ENCODE measurements at places on chromosomes 5 and 9.

DNA sequence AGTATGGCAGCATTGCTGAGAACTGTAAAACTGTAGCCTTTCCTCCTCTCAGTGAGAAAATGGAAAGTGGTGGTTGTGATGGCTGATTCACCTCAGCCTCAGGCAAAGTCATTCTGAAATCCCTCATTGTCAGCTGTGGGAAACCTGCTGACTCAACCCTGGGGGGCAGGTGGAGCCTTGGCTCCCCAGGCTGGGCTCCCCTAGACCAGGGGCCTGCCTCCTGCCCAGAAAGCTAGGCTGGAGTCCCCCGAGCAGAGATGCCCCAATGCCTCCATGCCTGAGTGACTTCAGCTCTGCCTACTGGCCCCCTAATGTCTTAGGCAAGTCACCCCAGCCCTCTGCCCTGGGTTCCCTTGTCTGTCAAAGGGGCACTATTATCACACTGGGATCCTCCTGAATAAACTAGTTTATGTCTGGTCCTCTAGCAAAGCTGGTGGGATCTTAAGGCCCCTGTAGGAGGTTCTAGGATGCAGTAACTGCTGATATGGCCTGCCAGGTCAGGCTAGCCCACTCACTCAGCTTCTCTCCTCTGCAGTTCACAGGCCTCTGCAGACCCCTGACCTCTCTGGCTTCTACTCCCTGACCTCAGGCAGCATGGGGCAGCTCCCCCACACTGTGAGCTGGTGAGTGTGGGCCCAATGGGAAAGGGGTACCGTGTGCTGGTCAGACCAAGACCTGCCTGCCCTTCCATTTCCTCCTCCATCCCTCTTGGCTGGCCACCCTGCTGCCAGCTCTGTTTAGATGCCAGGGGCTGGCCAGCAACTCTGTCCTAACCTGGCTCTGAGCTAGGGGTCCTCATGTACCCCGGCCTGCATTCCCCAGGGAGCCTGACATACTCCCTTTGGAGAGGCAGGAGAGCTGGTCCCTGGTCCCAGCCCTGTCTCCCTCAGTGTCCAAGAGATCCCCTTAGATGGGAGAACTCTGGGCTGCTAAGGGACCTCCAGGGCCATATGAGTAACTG lies 24.2 kb downstream of the TCF7 start:
- DNase-seq: no peak

GRCh38 chr5:54295651-54296276 lies 14.6 kb downstream of the ARL15 start:
- DNase-seq: no peak

GRCh38 chr5:15936505-15937245 lies 242.9 kb downstream of the MARCHF11 start:
- DNase-seq: no peak

GRCh38 chr5:67799732-67800234 lies 415.8 kb upstream of the PIK3R1 start:
- DNase-seq: no peak

All from D721Med (cell line).